Endothelial cell of umbilical vein (primary cell): ENCODE measurements at places on chromosomes 5 and 9. TPM values are rescaled to one million over a fixed set of nuclear protein-coding genes. Genes with fewer than 3 reads are reported as not detected.

ACSL6 gene
- not detected in 2 replicates for total RNA-seq

GRCh38 chr5:140633021-140633471 lies at the start of gene CD14:
Gene CD14 (minus strand): TSS chr5:140633175. CDS start chr5:140633071, 104 bp downstream.
- no peak for DNase-seq

BARHL1 gene
- total RNA-seq: not detected in 2 replicates

DNA sequence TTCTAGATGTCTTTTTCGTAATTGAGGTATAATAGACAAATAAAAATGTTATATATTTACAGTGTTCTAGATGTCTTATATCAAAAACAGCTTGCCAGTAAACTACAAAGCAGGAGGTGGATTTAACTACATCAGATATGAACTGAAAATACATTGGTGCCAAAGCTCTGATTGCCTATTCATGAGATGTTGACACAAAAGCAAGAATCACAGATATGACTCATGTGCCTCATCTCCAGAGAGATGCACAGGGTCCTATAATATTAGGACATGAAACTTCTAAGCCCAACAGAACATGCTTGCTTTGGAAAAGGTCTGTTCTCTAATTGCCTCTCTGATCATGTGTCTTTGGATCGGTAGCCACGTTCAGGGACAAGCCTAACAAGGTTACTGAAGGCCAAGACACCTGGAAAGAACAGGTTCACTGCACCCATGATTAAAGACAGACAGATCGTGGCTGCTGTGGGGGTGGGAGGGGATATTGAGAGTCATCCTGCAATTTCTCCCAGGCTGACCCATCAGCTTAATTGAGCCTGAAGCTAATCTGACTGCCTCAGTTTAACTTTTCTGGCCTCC lies 16.8 kb downstream of the ABCA1 start:
- no peak for DNase-seq

NUTM2G gene
- not detected in 2 replicates for total RNA-seq

GRCh38 chr9:23638837-23639426 lies 187.1 kb downstream of the ELAVL2 start:
- no peak for DNase-seq

- no peak for DNase-seq
Measured at GRCh38 chr5:84869675-84870074, 485.0 kb upstream of the EDIL3 start.

ANKRD18B gene
- total RNA-seq: 10.9 and 12.2 TPM in 2 replicates

DNA sequence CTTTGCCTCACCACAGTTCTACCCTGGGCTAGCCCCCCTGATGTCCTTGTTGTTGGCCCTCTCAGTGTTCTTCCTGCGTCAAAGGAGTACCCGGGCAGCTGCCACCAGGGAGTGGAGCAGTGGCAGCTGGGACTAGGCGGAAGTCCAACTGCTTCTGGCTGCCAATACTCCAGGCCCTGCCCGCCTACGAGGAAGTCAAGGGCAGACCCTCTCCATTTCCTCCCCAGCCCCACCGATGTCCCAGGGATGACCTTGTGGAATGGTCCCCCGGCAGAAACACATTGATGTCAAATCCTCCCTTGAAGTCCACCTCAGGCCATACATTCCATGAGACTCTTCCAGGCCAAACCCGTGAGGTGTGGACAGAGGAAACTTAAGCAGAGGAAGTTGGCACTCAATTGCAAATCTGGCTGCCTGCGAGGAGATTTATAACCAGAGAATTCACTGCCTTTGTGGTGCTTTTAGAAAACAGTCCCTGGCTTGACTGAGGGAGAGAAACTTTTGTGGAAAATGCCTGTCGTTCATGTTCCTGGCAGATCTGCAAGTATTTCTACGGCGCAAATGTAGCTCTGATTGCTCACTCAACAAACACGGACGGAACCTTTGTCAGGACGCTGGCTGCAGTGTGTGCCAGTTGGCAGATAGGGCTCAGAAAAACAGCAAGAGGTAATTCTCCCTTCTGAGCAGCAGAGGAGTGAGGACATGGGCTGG lies 339.7 kb downstream of the RAB3C start:
- DNase-seq: peak; percentile 47
